ENCODE measurements at places on chromosomes 2 and 18.

DNA sequence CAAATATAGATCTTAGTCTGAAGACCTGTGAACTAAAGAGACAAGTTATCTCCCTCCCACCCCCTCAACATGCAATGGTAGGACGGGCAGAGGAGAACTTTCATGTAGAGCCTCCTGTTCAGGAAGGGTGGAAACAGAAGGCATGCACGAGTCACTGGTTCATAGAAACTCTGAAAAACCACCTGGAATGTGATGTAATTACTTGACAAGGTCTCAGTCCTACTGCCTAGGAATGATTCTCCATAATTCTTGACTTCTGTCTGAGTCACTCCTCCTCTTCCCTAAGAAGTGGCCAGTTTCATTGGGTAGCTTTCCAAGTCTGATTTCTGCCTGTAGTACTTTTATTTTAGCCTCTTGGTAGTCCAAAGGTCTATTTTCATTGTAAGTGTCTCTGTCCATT is 277.3 kb downstream of the PTPRM start:
- DNase-seq = no peak

DNA sequence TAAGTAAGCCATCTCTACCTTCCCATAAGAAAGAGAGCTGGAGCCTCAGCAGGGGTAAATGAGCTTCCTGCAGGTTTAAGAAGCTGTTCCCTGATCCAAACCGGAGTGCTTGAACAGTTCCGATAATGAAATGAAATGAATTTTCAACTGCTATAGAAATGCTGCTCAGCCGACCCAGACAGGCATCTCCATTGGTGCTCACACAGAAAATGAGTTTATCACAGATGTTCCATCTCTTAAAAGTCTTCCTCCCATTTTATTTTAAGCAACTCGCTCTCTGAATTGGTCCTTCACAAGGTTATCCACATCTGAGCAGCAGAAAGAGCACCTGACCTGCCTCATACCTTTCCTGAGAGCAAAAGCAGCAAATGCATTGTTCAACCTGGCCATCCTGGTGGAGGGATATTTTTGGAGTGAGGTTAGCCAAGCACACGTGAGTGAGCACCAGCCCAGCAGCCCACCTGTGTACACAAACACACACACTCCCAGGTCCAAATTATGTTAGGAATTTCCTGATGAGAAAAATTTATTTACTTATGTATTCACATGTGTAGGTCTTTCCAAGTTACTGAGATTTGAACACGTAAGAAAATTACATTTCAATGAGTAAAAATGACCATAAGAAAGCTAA is 42.2 kb upstream of the CCDC68 start:
- DNase-seq = no peak

GRCh38 chr2:207165121-207166038 is at the start of gene KLF7:
TSS of gene KLF7 (minus strand) at chr2:207165948. CDS start at chr2:207165568, 380 bp downstream.
- peak; percentile 59 for DNase-seq

DNA sequence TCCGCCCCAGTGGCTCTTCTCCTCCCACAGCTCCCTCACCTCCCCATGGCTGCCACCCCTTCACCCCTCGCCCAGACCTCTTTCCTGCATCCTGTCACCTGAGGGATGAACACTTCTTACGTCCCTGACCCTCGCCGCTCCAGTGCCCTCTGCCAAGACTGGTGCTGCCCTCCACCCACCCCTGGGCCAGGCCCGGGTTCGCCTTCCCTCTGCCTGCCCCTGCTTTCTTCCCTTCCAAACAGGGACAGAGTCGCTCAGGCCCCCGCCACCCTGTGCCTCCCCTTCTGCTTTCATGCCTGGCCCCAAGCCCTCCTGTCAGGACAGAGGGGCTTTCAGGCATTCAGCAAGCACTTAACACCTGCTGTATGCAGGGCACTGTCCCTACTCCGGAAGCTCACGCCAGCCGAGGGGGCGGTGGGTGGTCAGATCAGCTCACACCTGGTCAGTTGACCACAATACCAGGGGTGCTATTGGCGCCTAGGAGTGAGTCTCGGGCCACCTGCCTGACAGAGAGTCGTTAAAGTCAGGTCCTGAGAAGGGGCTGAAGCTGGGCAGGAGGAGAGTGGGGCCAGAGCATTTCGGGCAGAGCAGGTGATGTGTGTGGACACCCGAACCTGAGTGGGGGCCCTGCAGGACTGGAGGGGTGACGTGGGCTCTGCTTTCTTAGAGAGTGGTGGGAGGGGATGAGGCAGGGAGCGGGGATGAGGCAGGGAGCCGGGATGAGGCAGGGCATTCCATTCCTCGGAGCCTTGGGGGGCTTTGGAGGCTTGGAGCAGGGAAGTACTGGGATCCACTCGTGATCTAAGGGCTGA is 26.0 kb upstream of the HPCAL1 start:
- no peak for DNase-seq

DNA sequence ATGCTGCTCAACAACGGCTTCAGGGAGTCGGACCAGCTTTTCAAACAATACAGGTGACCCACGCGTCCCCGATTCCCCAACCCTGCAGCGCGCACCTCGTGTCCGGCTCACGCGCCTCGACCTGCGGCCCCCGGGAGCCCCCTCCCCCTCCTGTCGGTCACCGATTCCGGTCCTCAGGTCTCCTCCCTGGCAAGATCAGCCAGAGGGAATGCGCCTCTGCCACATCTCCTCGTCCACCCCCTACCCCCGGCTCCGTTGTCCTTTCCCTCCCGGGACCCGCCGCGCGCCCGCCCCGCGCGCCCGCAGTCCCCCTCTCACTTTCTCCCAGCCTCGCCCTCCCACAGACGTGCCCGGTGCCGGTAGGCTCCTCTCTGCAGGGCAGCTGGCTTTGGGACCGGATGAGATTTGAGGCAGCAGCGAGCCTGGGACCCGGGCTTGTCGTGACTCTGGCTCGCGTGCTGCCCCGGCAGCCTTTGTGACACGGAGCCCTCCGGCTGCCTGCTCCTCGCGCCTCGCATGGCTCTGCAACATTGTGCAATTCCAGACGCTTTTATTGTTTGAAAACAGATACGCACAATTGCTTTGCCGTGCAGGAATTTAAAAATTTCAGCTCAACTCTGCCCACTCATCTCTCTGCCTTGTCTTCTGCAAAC is 558 bp downstream of the TTC39C start:
- DNase-seq = peak; percentile 49

DNA sequence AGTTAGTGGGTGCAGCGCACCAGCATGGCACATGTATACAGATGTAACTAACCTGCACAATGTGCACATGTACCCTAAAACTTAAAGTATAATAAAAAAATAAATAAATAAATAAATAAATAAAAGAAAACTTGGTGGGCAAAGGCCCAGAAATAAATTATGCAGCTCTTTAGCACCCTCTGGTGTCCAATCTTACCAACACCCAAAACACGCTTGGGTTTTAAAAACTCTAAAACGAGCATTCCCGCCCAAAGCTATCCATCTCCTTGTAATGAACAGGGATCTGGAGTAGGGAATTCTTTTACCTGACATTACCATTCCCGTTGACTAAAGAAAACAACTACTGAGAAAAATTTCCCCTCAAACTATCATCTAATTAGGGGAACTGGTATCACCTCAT is 2005.9 kb upstream of the CELF4 start:
- DNase-seq = peak; percentile 8

- DNase-seq = no peak
Observed at GRCh38 chr2:174760845-174761473, 3.3 kb downstream of the CHRNA1 start.

DNA sequence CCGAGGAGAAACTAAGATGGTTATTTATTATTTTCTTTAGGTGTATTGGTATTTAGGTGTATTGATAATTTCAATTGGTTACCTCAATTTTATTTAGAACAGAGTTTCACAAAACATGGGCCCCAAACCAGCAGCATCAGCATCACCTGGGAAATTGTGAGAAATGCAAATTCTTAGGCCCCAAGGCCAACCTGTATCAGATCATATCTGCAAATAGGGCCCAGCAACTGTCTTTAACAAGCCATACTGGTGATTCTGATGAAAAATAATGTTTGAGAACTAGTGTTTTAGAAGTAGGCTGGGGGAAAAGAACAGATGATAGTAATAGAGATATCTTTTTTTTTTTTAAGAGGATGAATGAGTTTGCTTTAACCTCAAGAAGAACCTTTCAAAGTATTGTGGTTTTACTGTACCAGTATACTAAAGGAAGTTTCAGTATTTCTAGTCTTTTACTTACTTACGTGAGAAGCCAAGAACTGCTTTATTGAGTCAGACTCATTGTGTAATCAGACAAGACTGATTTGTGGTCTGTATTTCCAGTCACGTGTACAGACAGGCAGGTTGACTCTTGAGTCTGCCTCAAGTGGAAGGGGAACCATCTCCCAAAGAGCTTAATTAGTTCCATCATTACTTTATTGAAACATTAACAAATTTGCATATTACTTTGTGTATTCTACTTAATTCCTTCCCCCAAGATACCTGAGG is 60.4 kb upstream of the GAREM1 start:
- DNase-seq = no peak

- DNase-seq = no peak
Observed at GRCh38 chr2:215847056-215847455, 166.3 kb downstream of the MREG start.

- DNase-seq = peak; percentile 25
Observed at GRCh38 chr2:25036221-25036559, 5.7 kb upstream of the EFR3B start.

GRCh38 chr2:162317861-162318327 is 590 bp downstream of the IFIH1 start:
- no peak for DNase-seq

DNA sequence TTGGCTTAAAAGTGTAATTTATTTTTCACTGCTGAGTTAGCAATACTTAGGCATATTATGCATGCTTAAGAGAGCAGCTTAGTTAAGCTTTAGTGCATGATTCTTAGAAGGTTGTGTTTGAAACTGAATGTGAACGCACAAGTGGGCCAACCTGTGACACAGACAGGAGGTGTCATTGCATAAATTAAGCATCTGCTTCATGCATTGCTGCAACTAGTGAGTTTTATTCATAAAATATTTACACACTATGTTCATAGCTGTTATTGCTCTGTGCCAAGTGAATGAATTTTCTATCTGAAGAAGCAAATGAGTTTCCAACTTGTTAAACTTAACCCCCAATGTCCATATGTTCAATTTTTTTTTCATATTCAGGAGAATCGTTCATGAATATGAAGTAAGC is 806.4 kb downstream of the GALR1 start:
- DNase-seq = no peak

GRCh38 chr2:81852651-81853050 is 1548.1 kb upstream of the LRRTM1 start:
- DNase-seq = no peak

DNA sequence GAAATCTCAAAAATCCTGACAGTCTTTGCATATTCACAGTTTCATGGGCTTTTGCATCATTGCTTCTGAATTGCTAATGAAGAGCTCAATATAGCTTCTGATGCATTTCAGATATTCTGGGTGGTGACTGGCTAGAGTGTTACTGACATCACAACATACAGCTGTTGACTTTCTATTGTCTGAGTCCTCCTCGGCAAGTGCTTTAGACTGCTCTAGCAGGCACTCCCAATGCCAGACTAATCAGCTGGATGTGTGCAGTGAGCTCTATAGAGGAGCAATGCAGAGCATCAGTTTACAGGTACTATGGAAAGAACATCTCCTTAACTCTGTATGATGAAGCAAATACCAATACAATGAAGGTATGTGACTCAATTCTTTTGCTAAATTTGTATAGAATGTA is 54.9 kb downstream of the R3HDM1 start:
- DNase-seq = no peak

DNA sequence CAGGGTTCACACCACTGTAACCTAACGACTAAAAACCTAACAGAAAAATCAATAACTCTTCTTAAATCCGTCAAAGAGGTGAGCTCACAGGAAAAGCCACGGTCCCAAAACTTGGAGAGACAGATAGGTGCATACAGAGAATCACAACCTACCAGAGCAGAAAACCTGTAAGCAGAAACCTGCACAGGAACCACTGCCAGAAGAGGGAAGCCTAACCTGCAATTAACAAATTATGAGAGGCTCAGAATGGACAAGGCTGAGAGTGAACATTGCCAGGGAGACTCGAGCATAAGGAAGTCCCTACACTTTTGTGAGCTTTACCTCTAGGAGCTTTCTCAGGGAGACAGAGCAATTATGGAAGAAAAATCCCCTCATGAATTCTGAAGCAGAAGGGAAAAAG is 156.2 kb upstream of the NETO1 start:
- DNase-seq = peak; percentile 67

GRCh38 chr18:57353137-57353939 is 981 bp downstream of the ST8SIA3 start:
- DNase-seq = peak; percentile 94

GRCh38 chr2:28618221-28619141 is 122.6 kb downstream of the PLB1 start:
- DNase-seq = no peak

DNA sequence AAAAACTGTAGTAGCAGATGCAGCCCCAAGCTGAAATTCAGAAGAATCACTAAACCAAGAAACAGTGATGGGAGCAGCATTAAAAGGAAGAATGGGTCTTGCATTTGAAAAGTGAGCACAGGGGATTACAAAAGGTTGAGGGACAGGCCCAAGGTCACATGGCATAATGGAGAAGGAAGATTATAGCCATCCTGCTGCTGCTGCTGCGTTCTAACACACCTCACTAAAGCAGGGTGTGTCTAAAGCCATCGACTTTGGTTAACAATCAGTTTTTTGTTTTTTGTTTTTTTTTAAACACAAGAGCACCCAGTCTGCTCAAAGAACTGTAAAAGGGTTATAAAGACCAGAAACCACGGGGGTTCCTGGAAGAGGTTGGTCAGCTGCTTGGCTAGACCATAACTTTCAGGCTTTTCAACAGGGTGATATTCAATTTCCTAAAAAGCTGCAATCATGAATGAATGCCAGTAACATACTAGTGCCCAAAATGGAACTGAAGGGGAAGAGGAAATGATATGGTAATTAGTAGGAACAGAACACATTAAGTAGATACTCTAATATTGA is 102.6 kb downstream of the MYO5B start:
- DNase-seq = no peak

- DNase-seq = no peak
Observed at GRCh38 chr2:15912203-15912602, 28.1 kb upstream of the MYCN start.

- DNase-seq = peak; percentile 76
Observed at GRCh38 chr2:28683100-28683706, 68.4 kb upstream of the PPP1CB start.

DNA sequence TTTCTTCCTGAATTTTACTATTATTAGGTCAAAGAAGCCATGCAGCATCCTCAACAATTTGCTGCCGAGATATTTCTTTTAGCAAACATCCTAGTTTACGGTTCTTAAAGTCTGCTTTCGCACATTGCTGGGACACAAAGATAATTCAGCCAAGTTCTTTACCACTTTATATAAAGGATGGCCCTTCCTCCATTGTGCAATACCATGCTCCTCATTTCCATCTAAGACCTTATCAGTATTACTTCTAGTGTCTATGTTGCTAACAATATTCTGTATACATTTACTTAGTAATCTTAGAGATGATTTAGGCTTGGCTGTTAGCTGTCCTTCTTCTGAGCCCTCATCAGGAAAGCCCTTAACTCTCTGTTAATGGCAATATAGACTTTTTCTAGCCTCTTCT is 8.0 kb upstream of the REG1A start:
- DNase-seq = no peak
